ENCODE measurements at places on chromosomes 2 and 18. TPM values are rescaled to one million over a fixed set of nuclear protein-coding genes. Genes with fewer than 3 reads are reported as not detected.

GRCh38 chr2:164593959-164594358 is 27.3 kb downstream of the GRB14 start:
- DNase-seq: no peak

GRCh38 chr18:57436191-57436964 is 1.2 kb downstream of the ONECUT2 start:
- DNase-seq: no peak

Gene CHRNG
- total RNA-seq: not detected

Gene ANKRD53
- 1.5 TPM for total RNA-seq

- no peak for DNase-seq
Measured at GRCh38 chr18:74399091-74399887, 57.8 kb downstream of the DIPK1C start.

- no peak for DNase-seq
Measured at GRCh38 chr2:38123911-38124310, 48.0 kb upstream of the CYP1B1 start.
